ENCODE measurements at places on chromosomes 3 and 15.

GRCh38 chr3:185741586-185741985 lies 83.3 kb downstream of the IGF2BP2 start:
- DNase-seq: no peak

- DNase-seq: peak; percentile 61
Measured at GRCh38 chr15:45205192-45205591, 17.4 kb upstream of the SHF start.

DNA sequence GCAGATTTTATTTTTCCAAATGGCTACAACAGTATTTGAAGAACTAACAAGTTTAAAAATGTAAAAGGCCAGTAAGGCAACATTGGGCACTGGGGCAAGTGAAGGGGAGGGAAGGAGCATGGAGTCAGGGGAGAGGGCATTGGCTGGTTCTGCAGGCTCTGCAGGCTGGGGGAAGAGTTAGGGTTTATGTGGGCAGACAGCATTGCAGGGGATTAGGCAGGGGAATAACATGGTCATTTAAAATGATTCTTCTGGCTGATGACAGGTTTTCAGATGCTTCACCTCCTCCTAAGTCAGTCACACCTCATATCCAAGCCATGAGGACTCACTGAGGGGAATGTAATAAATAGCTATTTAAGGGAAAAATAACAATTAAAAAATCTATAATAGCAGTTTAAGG lies 52.6 kb downstream of the BTD start:
- DNase-seq: no peak

GRCh38 chr3:111895071-111895470 lies 36.0 kb downstream of the PHLDB2 start:
- no peak for DNase-seq

DNA sequence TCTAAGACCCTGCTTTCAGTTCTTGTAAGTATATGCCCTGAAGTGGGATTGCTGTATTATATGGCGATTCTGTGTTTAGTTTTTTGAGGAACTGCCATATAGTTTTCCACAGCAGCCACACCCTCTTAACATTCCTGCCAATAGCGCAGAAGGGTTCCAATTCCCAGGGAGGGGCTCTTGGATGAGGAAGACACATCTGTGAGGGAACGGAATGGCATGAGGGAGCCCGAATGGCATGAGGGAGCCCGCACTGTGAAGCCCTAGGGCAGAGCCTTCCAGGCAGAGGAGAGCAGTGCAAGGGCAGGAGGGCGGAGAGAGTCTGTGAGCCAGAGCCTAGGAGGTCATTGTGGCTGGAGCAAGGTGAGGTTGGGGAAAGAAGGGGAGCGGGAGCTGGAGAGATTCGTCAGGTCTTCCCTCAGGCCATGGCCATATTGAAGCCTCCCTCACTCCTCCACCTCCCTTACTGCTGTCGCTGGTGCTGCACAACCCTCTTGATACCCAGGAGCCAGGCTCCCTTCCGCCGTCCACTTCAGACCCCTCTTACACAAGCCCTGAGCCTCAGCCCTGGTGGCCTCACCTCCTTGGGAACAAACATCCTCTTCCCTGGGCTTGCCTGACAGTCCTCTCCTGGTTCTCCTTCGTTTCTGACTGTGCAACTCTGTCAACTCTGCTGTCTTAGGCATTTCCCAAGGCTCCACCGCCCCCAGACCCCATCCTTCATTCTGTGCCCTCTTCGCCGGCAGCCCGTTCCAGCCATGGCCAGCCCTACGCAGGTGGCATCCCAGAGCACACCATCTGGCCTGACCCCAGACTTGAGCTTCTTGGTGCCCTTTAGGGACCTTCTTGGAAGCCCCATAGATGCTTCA lies 51.4 kb downstream of the FGD5 start:
- no peak for DNase-seq

DNA sequence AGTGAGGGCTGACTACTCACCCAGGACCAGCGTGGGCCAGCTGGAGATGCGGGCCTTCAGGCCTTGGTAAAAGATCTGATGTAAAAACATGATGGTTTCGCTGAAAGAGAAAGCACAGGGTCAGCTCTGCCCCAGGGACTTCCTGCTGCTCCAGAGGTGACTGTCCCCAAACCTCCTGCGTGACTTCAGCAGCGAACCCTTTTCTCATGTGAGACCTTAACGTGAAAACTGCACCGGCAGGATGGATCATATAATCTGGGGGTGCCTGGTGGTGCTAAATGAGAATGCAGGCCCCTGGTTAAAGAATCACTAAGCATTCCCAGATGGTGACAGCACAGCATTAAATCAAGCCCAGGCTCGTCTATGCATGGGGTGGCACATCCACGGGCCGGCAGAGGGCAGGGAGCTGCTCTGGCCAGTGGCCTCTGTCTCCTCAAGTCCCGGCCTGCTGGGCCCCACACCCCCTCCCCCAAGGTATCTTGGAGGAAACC lies 55.4 kb downstream of the RASGRF1 start:
- DNase-seq: no peak

DNA sequence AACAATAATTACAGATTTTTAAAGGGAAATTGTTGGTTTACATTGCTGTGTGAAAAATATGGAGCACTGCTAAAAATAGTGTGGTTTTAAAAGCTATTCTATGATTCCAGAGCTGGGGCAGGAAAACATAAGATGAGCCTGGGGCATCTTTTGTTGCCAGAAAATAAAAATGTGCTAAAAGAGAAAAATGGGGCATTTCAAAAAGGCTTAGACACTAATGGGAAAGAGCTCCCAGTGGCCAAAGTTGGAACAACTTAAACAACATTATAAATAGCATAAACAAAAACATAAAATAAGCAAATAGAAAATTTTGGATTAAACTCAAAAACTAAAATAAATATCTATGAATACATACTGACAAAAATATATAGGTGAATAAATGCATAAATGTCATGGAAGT lies 478.9 kb downstream of the NLGN1 start:
- no peak for DNase-seq

DNA sequence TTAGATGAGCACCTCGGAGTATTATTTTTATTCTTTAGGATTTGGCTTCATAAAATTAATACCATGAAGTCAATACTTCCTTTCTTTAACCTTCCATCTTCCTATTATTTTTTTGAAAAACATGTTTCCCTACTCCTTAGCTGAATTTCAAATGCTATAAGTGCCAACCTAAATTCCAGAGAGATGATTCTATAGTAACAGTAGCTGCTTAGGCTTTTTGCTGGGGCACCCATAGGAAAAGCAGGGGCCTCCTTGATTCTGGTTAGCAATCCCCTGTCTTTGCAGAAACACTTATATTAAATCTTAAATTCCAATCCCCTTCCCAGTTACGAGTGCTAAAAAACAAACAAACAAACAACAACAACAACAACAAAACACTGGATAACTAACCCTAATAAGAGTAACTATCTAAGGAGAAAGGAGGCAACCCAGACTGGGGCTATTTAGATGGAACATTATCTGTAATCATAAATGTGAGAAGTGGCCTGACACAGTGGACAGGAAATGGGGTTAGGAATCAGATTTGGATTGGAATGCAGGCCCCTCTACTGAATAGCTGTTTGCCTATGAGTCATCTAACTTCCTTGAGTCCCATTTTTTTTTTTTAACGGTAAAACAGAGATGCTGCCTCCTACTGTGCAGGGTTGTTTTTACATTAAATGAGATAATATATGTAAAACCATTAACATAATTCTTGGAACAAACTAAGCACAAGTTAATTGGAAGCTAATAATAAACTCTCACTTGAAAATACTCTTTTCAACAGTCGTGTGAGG lies 148.1 kb downstream of the WDR72 start:
- DNase-seq: no peak

DNA sequence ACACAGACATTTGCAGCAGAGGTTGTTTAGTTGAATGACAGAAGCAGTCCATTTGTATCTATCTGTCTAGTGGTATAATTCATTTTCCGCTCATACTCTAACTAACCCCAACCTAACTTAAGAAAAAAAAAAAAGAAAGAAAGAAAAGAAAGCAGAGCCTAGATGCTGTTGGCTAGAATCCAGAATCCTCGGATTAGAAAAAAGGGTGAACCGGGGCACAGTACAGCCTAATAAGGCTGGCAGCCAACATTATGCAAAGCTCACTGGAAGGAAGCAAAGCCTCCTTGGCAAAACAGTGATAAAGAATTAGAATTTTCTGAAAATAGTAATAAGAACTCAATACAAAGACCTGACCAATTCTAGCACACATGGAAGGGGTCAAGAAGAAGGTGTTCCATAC lies 640.8 kb downstream of the TUSC7 start:
- no peak for DNase-seq

GRCh38 chr3:189233225-189233858 lies 61.6 kb downstream of the TPRG1 start:
- DNase-seq: peak; percentile 2

DNA sequence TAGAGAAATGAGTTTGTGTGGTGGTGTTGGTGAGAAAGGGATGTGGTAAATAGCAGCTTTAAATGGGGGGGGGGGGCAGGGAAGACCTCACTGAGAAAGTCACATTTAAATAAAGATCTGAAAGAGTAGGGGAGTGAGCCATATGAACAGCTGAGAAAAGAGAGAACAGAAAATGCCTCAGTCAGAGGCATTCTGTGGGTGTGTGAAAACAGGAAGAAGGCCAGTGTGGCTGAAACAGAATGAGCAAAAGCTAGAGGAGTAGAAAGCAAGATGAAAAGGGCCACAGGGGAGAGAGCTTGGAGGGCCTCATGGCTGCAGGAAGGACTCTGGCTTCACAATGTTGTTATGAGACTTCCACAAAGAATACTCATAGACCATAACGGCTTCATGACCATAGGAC lies 783.3 kb downstream of the ZPLD1 start:
- no peak for DNase-seq

DNA sequence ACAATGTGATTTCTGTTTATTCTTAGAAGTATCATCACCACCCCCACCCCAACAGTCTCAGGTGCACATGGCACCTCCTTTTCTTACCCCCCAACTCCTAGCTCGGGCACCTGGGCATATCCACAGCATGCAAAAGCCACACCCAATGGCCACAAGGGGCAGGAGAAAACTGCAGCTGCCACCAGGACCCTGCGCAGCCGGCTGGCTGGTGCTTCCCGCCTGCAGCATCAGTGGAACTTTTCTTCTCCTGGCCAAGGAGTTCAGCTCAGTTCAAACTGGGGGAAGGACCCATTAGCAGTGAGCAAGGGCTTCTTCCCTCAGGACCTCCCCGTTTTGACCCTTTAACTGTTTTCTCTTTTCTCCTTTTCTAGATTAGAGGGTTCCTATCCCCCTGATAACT lies 44.8 kb downstream of the TM4SF18 start:
- no peak for DNase-seq

DNA sequence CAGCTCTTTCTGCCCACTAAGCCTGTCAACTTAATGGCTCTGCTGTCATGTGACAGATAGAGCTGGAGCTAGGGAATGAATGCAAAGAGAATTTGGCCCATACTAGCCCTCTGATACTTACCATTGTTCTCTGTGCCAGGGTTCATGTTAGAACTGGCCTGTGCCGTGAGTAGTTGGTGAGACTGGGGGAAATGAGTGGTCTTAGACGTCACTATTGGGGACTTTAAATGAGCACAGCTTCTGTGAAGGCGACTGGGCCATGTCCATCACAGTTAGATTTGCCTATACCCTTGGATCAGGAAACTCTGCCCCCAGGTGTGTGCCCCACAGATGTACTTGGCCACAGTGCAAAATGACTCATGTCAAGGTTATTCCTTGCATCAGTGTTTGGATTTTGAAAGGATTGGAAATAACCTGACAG lies 124.9 kb downstream of the PTPRG start:
- no peak for DNase-seq

DNA sequence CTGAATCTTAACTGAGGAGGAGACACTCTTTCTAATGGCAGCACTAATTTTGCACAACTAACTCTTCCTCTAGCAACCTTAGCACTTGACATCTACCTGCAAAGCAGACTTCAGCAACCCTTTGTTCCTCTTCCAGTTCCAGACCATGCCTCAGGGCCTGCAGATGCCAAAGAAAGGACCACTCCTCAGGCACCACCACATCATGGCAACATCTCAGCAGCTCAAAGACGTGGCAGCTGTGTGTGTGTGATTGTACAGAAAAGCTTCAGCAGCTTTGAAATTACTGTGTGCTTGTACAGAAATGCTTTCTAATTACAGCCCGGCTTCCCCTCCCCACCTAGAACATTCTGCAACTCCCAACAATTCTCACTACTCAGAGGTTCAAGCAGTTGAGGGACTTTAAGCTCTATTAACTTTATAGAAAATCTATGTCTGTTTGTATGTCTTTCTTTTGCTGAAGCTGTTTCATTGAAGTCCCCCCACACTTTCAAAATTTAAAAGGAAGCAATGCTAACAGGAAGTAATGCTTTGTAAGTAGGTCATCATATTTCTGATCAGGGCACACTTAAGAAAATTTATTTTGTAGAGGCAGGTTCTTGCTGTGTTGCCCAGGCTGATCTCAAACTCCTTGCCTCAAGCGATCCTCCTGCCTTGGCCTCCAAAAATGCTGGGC lies 115.2 kb downstream of the CD47 start:
- DNase-seq: no peak

DNA sequence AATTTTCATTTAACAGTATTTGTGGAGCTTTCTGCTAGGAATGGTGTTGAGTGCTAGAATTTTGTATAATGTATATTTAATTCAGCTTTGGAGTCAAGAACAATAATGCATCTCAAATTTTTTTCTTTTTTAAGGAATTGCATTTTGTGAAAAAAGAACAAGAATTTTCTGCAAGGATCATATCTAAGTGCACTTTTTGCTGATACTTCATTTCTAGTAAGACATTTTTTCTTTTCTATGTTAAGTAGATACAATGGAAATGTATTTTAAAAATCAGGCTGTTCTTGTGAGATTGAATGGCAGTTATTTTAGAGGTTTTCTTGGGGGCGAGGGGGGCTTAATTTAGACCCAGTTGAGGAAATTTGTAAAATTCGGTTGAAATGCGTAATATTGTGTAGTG lies 32.5 kb downstream of the MEF2A start:
- DNase-seq: no peak

- no peak for DNase-seq
Measured at GRCh38 chr3:155741603-155742002, 3.3 kb downstream of the PLCH1 start.

GRCh38 chr3:194675081-194675640 lies 3.2 kb upstream of the LSG1 start:
- peak; percentile 83 for DNase-seq

GRCh38 chr3:35744419-35744818 lies 105.1 kb downstream of the ARPP21 start:
- no peak for DNase-seq

DNA sequence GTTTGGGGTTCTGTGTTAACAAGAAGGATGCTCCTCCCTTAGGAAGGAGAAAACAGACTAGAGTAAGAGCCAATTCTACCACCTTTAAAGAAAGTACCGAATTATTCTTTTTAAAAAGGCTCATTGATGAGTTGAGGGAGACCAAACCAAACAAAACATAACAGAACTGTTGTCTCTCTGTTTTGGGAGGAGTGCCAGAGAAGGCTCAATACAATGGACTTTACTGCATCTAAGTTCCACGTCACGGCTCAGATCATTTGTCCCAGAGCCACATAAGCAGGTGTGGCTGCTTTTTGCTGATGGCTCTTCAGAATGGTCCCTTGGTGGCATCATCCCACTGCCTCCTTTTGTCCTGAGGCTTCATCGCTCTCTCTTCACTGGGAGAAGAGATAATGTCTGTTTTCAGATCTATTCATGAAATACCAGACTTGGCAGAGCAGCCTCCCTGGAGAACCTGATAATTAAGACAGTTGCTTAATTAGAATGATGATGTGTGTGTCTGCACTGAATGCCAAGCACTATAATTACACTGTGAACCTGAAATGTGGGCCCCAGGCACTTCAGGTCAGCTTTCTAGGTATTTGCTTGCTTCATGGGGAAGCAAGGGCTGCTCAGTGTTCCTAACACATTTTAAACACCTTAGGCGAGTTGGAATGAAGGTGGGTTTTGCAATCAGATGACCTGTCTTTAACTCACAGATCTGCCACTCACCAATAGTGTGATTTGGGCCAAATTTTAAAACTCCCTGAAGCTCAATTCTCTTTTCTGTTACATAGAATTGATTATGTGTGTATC lies 335.2 kb upstream of the MCTP2 start:
- no peak for DNase-seq
